ENCODE measurements at places on chromosomes 2 and 18.

DNA sequence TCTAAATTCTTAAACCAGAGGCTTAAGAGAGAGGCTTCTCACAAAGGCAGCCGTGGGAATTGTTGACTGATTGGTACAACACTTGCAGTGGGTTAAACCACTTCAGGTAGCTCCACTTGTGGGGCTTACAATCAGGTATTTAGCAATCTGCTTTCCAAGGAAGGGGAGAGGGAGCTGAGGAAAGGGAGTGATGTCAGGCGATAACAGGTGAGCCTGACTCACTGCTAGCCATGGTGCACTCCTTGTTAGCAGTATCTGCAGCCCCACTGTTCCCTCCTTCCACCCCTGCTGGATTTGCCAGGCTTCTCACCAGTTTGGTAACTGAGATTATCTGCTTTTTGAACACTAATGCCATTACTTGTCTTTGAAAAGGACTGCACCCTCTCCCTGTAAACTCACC is 1056.7 kb upstream of the FANCL start:
- no peak for DNase-seq

GRCh38 chr2:86521922-86522321 is 41.3 kb downstream of the CHMP3 start:
- DNase-seq, result no peak

GRCh38 chr18:22060361-22060760 is 109.0 kb upstream of the GATA6 start:
- DNase-seq, result no peak

GRCh38 chr2:46601328-46601963 is 122.1 kb downstream of the TMEM247 start:
- no peak for DNase-seq

- DNase-seq, result no peak
Observed at GRCh38 chr18:70461323-70462077, 172.7 kb downstream of the SOCS6 start.

- no peak for DNase-seq
Observed at GRCh38 chr2:241177526-241178334, 10.7 kb upstream of the ANO7 start.

DNA sequence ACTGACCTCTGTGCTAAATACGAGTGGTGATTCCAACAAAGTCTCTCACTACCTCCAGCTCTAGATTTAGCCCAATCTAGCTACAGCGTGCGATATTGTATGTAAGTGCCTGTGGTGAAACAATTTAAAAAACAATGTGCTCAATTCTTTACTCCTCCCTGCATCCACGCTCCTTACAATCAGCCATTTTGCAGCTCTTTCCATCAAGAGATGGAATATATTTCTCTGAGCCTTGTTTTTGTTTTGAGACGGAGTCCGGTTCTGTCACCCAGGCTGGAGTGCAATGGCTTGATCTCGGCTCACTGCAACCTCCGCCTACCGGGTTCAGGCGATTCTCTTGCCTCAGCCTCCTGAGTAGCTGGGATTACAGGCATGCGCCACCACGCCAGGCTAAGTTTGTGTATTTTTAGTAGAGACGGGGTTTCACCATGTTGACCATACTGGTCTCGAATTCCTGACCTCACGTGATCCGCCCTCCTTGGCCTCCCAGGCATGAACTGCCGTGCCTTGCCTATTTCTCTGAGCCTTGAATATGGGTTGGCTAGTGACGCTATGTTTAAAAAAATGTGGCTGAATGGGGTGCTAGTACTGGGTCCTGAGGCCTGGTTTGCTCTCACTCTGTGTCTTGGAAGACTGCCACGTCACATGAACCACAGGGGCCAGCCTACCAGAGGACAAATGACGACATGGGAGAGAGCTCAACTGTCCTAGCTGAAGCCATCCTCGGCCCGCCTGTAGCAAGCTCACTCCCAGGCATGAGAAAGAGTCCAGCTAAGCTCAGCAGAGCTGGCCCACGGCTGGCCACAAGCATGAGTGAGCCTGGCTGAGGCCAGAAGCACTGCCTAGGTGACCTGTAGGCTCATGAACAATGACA is 14.8 kb downstream of the WDFY1 start:
- no peak for DNase-seq

DNA sequence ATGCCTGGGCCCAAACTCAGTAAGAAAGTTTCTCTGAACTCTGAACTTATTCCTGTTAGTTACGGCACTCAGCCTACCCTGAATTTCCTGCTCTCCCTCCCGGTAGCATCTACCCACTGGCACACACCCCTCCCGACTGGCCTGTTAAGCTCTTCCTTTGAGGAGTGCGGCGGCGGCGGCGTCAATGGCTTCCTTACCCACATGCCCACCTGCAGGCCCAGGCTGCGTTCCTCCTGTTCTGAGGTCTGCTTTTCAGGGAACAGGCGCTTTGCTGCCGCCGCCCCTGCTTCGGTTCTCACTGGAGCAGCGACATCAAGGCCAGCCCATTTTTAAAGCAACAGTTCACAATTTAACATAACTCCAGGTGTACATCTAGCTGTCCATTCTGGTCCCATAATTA is 432.4 kb downstream of the DCDC2C start:
- no peak for DNase-seq

- DNase-seq, result no peak
Observed at GRCh38 chr2:213166109-213166508, 14.7 kb upstream of the IKZF2 start.

DNA sequence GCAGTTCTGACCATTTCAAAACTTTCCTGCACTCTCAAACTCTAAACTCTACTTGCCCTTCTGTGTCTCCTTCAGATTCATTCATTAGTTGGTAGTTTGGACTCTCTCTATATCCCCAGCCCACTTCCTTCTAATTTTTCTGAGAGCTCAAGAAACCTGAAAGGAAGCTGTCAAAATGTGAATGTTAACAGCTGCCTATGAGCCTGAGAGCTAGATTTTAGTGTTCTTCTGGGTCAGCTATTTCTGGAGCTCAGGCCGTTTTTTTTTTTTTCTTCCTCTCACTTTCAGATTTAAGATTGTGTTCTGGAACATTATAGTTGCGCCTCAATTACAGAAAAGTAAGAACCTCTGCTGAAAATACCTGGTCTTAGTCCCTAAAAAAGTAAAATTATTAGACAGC is 73.1 kb downstream of the RTN4 start:
- DNase-seq, result no peak

GRCh38 chr2:85472261-85472660 is 53.7 kb downstream of the SH2D6 start:
- DNase-seq, result no peak

DNA sequence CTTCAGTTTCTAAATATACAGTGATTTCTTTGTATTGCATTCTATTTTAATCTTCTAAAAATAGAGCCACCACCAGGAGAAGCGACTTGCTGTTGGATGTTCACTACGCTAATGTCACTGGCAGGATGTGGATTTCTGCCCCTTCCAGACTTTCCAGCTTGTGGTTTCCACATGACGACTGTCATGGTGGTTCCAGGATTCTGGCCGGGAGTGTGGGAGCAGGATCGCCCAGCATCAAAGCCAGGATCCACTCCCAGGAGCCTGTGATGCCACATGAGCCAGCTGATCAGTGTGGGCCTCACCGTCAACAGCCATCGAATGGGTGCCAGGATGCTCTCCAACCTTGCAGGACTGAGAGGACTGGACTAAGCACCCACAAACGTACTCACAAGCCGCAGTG is 148.8 kb downstream of the HDAC4 start:
- DNase-seq, result no peak

DNA sequence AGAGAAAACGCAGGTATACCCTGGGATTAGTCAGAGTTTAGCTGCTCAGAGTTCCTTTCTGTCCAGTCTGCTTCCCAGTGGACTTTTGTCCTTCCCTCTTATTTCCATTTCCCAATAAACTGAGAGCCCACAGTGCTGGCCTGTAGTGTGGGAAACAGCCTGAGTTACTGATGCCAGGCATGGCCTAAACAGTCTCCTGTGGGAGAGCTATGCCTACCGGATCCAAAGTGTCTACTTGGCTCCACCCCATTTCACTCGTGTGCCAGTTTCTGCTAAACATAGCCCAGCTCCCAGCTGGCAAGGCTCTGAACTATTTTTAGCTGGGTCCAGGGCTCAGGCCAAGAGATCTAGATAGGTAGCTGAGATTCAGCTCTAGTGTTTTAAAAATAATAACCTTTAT is 15.6 kb upstream of the PPP1CB start:
- DNase-seq, result no peak

GRCh38 chr2:136765256-136766072 is at the start of gene THSD7B:
Gene THSD7B, plus strand, starts transcription at chr2:136765545. Its CDS starts 116,634 bp downstream, at chr2:136882179.
- DNase-seq, result no peak

DNA sequence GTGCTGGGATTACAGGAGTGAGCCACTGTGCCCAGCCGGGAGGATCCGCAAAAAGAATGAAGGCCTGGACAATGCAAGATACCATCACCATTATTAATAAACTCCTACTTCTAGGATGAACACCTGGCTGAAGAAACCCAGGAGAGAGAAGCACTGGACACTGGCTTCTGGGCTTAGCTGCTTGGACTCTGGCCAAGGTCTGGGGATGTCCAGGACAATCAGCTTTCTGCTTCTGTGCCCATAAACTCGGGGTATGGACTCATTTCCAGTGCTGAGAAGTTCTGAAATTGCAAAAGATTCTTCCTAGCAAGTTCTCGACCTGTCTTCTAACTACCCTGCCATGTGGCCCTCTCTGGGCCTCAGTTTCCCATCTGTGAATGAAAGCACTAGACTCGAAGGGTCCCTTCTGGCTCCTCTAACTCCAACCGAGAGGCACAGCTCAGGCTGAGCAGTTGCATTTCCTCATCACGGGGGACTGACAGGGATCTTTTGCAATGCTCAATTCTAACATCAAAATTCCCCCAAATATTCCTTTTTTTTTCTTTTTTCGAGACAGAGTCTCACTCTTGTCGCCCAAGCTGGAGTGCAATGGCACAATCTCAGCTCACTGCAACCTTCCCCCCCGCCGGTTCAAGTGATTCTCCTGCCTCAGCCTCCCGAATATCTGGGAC is 2.4 kb upstream of the SH2D6 start:
- no peak for DNase-seq

DNA sequence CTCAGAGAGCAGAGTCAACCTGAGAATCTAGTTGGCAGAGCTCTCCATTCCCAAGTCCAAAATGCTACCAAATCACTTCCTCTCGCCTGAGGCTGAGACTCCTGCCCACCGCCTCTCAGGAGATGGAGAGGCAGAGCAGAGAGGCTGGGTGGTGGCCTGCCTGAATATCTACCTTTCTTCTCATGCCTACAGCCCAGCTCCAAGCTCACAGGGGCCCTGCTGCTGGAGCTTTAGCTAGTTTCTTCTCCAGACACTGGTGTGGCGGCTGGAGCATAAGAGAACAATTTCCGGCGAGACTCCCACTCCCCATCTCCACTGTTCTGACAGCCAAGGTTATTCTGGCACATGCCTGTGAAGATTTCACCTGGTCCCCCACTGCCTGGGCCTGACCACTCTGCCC is 8.1 kb upstream of the CYP26B1 start:
- no peak for DNase-seq

DNA sequence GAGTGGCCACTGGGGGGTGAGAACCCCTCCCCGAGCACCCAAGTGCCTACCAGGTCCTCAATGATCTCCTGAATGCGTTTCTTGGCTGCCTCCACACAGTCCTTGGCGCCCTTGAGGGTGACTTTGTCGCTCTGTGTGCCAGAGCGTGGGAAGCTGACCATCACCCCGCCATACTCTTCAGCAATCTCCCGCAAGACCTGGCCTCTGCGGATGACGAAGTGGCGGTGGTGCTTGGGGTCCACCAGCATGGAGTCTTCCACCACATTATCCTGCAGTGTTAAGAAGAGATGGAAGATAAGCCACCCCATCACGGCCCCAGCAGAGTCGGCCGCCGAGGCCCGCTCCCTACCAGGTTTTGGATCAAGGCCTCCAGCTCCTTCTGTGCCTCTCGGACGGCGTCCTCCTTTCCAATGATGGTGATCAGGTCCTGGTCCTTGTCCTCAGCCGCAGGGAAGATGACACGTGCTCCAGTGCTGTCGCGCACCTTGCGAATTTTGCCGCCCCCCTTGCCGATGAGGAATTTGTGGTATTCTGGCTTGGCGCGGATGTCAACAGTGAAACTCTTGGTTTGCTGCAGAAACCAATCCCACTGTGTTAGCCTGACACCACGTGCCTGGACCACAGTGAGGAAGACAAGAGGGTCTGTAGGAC is 51.2 kb downstream of the ANO7 start:
- no peak for DNase-seq

DNA sequence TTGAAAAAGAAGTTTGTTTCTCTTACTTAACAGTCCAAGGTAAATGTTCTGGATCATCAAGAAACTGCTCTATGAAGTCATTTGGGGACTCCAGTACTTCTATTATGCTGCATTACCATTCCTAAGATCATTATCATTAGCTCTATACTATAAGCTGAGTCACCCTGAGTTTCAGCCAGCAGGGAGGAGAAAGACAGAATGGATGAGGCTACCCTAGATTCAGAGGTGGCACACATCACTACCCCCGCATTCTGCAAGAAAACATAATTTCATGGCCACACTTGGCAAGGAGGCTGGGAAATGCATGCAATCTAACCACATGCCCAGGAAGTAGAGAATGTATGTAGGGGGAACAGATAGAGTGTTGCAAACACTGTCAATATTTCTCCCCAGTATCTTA is 16.6 kb upstream of the LNPK start:
- no peak for DNase-seq

GRCh38 chr2:15795426-15795825 is 144.9 kb upstream of the MYCN start:
- no peak for DNase-seq

GRCh38 chr2:29650631-29651097 is 270.7 kb downstream of the ALK start:
- DNase-seq, result no peak

DNA sequence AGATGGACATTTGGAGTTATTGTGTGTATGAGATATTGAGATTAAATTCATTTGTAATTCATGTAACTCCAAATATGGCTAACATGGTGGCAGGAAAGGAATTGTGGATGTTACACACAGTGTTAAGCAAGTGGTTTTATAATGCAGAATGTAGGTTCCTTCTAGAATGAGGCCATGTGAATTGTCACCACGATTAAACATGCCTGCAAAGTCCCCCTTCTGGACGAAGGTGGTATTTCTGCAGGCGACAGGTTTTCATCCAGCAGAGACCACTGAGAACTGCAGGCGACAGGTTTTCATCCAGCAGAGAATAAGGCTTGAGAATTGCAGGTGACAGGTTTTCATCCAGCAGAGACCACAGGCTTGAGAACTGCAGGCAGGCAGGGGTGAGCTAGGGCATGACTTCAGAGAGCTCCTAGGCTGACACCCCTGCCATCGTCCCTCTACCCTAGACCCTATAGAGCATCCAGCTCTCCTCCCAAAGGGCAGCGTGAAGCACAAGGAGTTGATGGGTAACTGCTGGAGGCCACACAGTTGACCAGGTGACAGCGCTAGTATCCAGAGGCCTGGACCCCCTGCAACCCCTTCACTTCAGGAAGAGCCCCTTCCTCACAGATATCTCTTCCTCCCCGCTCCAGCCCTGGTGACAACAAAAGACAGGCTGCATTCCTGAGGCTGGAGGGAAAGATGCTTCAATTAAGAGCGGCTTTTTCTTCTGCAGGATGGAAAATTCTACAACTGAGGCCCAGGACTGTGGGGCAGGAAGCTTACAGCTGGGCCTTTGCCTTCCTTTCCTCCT is 175.8 kb downstream of the LOXHD1 start:
- DNase-seq, result peak; percentile 13

DNA sequence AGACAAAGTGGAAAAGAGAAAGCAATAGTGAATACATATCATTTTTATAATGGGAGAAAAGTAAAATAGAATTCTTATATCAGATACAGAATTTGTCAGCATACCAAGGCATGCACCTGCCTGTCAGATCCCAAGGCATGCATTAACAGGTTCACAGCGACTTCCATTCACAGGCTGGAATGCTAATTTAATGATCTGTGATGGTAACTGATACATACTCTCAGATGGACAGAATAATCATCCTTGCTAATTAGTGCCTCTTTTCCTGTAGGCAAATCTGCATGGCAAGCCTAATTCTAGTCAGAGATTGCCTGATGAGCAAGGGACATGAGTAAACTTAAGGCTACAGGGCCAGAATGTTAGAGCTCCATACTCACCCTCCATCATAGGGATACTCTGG is 76.1 kb downstream of the PRKRA start:
- no peak for DNase-seq

Data from fibroblast of skin of left quadriceps (primary cell).